ENCODE measurements at places on chromosomes 7 and 10.

DNA sequence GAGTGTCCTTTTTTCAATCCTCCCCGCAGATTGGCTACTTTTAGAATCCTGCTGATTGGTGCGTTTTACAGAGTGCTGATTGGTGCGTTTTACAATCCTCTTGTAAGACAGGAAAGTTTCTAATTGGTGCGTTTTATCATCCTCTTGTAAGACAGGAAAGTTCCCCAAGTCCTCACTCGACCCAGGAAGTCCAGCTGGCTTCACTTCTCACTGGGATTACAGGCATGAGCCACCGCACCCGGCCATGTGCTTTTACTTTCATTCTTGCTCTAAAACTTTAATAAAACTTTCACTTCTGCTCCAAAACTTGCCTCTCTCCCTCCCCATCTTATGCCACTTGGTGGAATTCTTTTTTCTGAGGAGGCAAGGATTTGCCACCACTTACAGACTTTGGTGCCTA lies 17.0 kb upstream of the WAPL start:
- peak; percentile 83 for DNase-seq

DNA sequence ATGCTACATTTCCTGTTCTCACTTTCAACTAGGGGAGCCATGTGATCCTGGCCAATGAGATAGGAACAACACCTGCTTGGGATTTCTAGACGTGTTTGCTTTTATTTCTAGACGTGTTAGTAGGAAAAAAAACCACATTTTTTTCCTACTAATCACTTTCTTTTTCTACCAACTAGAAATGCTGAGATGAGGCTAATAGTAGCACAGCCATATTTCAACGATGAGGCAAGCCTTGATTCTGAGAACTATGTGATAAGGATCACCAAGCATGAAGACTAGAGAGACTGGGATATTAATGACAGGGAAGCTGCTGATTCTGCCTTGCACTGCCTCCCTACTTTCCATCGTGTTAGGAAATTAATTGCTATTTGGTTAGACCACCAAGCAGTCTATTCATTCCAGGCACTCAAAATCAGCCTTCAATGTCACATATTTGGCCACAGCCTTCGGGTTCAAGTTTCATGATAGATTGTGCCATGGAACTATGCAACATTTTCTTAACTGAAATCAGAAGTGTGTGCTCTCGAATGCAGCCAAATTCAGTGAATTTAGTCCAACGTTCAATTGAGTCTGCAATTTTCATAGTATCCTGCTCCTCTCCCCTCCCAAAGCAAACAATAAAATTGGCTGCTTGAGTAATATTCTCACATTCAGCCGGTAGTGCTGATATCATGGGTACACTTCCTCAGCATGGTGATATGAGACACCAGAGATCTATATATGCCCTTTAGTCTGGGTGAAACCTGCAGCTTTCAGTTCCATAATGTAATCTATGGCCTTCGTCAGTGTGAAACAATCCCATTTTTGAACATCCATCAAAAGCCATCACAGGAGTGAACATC lies 98.1 kb downstream of the GPR37 start:
- no peak for DNase-seq

- no peak for DNase-seq
Measured at GRCh38 chr7:125654076-125654475, 724.5 kb upstream of the POT1 start.

- no peak for DNase-seq
Measured at GRCh38 chr10:962342-962741, 25.9 kb upstream of the GTPBP4 start.

DNA sequence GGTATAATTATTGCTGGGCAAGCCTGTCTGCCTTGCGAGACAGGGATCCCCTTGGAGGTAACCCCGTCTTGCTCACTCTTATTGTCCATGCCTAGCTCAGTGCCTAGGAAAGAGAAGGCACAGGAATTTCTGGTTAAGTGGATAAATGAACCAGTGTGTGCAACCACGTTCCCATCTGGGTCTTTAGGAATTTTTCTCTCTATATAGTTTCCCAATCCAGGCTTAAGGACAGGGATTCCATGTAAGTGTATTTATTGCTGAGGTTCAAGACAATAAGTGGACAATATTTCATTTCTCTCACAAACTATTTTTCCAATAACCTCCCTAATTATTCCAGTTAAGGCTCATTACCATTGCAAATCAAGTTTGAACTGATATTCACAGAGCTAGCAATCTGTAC lies 8.9 kb upstream of the ADAM12 start:
- no peak for DNase-seq

GRCh38 chr10:128863411-128863810 lies 603.6 kb upstream of the MGMT start:
- no peak for DNase-seq

DNA sequence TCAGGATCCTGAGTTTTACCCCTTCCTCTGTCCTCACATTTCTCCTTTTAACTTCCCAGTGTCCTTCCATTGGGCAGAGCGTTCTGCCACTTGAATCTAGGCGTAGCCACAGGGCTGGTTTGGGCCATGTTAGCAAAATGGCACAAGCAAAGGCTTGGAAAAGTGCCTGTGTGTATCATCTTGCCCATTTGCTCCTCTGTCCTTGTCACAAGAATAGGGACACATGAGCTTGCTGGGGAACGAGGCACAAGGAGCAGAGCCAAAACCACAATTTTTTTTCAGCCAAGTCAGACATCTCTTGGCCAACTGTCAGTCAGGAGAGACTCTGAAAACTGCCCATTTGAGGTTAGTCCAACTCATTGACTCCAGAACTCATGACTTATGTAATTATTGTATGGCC lies 285.2 kb downstream of the ZNF248 start:
- DNase-seq: no peak

- DNase-seq: peak; percentile 74
Measured at GRCh38 chr10:72503241-72503640, 122.6 kb downstream of the MICU1 start.

GRCh38 chr10:105148921-105149320 lies 507.8 kb downstream of the SORCS3 start:
- DNase-seq: no peak

DNA sequence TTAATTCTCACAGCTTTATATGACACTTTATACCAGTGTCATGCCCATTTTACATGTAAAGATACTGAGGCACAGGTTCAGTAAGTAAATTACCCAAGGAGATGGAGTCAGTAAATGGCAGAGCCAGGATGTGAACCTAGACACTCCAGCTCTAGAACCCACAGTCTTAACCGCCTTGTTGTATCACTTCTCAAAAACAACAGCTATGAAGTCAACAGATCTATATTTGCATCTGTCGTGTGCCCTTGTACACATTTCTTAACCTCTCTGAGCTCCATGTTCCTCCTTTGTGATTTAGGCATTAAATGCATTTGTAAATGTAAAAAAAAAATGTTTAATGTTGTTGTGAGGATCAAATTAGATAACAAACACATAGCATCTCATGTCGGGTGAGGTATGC lies 716.2 kb downstream of the SUGCT start:
- no peak for DNase-seq

GRCh38 chr7:81776948-81777630 lies 7.2 kb upstream of the HGF start:
- DNase-seq: no peak

DNA sequence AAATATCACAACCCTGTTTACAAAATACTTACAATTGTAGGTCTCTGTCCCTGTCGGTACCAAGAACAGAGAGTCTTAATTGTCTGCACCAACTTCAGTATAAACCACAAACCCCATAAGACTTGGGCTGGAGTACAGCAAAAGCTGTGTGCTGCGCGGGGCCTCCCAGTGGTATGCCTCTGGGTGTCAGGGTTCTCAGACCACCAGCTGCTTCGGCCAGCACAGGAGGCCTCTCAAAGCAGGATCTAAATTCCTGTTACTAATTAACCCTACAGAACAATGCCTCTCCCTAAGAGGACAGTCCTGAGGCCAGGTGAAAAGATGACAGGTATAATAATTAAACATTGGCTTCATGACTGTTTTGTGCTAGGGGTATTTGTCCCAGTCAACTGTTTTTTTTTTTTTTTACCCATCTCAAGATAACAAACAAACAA lies 957 bp upstream of the SVIL start:
- DNase-seq: no peak

GRCh38 chr10:117740691-117741222 lies 198.2 kb downstream of the EMX2 start:
- no peak for DNase-seq

- DNase-seq: no peak
Measured at GRCh38 chr10:43667761-43668386, 19.2 kb upstream of the ZNF32 start.

DNA sequence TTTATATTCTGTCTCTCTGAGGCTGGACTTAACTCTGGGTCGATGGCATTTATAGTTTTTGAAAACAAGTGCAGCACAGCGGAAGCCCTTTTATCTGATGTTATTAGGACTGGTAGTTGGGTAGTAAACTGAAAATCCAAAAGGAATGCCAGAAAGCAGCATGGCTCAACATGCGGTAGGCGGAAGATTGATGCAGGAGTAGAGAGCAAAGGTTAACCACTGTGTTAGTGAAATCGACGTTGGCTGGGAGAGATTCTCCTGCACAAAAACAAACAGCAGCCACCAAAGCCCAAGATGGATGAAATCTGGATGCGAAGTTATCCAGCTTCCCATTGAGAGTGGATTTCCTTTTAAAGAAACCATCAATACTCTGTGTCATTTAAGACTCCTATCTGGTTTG lies 54.5 kb upstream of the EMX2 start:
- DNase-seq: no peak

DNA sequence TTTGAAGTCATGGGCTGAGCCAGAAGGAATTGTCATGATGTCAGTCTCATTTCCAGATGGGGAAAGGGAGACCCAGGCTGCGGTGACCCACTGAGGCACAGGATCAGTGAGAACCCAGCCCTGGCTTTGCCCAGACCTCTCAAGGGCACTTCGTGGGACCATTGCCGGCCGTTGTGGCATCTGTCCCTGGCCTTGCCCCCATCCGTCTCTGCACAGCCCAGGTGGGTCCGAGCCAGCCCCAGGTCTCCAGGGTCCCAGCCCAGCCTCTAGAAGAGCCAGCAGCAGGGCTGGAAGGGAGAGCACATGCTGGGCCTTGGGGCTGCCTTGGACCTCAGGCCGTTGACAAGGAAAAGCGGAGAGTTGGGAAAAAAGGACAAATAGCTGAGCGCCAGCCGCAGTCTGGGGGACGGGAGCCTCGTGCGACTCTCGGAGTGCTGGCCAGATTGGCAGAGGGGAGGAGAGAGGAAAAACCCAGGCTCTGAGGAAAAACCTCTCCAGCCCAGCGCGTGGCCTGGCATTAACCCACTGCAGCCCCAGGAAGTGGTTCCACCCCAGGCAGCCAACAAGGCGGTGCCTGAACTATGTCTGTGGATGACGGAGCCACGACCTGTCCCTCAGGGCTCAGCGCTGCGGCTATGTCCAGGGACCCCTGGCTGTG lies 30.2 kb downstream of the GRIFIN start:
- DNase-seq: no peak

DNA sequence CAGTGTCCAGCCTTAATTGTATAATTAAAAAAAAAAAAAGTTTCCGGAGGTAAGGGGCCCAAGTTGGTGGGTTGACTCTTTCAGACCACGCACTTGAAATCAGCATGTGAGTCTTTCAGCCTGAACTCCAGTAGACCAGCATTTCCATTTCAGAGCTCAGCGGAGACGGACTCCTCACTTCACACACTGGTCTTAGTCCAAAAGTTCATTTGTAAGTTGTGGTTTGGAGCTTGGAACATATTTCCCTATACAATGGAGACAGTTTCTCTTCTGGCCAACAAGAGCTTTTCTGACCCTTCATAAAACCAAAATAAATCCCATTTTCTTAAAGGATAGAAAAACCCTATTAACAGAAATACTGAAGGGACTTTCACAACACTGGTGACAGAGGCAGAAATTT lies 41.0 kb downstream of the ATXN7L1 start:
- DNase-seq: no peak

DNA sequence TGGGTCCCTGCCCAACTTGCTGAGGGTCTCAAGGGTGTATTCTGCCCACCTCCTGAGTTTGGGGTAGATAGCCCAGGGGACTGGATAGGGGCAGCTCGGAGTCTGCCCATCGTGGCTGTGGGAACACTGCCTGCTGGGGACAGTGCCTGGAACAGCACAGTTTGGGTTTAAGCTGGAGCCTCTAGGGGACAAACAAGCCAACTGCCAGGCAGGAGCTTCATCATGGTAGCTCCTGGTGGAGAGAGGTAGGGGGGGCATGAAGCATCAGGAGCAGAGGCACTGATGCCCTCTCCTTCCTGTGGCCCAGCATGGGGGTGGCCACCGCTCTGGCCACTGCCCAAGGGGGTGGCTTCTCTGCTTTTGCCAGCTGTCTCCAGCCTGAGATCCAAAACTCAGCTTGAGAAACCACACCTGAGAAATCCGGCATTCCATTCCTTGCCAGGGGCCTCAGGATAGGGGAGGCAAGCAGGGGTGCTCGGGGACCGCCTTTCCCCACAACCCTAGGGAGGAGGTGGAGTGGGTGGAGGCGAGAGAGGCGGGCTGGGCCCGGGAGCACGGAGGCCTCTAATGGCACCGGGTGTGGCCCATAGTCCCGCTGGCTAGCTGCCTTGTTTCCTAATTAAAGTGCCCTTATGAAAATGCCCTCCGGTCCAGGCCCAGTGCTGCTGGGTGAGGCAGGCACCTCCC lies 47.6 kb downstream of the UNC5B start:
- no peak for DNase-seq

DNA sequence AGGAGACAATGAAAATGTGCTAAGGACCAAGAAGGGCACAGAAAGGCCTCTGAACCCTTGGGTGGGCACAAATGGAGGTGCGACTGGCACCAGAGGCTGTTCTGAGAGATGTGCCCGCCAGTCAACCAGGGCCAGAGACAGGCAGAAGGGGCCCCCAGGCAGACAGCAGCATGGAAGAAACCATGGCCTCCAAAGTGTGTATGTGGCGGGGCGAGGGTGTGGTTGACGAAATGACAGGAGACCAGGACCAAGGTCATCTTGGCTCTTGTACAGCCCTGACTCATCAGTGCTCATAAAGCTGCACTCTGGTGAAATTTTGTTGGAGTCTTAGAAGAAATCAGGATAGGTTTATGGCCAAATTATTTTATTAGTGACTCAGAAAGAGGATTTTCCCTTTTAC lies 4.0 kb upstream of the MRPS24 start:
- no peak for DNase-seq

- no peak for DNase-seq
Measured at GRCh38 chr10:117334066-117334465, 41.2 kb downstream of the PDZD8 start.

GRCh38 chr7:7428806-7429205 lies 106.9 kb downstream of the COL28A1 start:
- no peak for DNase-seq

- no peak for DNase-seq
Measured at GRCh38 chr7:140156460-140157080, 20.2 kb downstream of the KDM7A start.

DNA sequence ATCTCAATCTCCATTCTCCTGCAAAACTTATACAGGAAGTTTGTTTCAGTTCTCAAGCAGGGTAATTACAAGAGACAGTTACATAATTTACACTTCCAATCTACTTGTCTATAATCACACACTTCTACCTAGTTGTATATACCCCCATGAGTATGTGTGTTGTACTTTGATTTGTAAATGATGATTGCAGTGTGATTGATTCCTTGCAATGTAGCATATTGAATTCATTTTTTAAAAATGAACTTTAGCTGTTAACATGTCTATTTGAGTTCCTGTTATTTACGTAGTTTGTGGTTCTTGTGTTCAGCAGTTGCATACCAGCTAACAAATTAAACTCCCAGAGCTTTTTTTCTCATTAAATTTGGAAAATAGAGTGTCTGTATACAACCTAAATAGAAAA lies 102.5 kb upstream of the SAMD8 start:
- no peak for DNase-seq

Data from suppressor macrophage treated with lipopolysaccharide for 1 hour (primary cell).